Stimulated activated CD4-positive, alpha-beta T cell treated with anti-CD3 and anti-CD28 coated beads, Interleukin-12 subunit alpha, Interleukin-12 subunit beta, amount 100 ng/mL, for 4 hours (primary cell): ENCODE measurements at places on chromosomes 1 and 21.

DNA sequence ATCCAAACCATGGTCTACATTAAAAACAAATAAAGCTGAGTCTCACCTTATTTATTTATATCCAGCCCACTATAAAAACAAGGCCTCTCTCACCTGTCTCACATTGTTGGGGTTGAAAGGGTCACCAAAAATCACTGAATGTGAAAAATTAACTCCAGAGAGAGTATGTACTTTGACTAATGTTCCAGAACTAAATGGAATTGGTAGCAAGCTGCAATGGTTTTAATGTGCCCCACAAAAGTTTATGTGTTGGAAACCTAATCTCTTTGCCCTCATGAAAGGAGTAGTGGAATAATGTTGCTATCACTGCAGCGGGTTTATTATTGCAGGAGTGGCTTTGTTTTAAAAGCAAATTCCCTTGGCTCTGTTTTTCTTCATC is 230.3 kb downstream of the LTN1 start:
- no peak for DNase-seq

DNA sequence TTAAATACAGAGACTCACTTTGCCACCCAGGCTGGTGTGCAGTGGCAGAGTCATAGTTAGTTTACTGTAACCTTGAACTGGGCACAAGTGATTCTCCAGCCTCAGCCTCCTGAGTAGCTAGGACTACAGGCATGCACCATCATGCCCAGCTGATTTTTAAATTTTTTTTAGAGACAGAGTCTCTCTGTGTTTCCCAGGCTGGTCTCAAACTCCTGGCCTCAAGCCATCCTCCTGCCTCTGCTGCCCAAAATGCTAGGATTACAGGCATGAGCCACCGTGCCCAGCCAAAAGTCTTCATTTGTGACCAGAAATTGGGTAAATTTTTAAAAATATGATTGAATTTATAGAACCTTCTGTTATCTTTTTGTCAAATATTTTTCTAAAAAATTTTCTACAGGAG is 17.9 kb upstream of the TARS2 start:
- DNase-seq = no peak

DNA sequence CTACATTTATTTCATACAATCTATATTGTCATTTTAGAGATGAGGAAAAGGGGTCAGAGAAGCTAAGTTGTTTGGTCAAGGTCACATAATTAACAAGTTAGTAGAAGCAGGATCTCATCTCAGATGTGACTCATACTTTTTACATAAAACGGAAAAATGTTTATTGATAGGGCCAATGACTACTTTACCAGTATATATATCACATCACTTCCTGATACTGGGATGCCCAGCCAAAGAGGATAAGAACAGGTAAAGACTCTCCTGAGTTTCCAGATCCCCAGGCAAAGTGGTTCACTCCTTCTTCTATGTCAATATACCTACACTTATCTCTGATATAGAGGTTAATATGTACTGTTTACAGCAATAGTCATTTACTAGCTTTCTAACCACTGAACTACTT is 21.0 kb downstream of the YIPF1 start:
- DNase-seq = no peak

GRCh38 chr1:168321945-168322344 is 41.3 kb downstream of the TBX19 start:
- DNase-seq = no peak

- DNase-seq = no peak
These were observed 1.7 kb downstream of the CC2D1B start for GRCh38 chr1:52364235-52364839.
